ENCODE measurements at places on chromosomes 7 and 10.

- no peak for DNase-seq
Observed at GRCh38 chr7:117005449-117005848, 52.1 kb downstream of the ST7 start.

DNA sequence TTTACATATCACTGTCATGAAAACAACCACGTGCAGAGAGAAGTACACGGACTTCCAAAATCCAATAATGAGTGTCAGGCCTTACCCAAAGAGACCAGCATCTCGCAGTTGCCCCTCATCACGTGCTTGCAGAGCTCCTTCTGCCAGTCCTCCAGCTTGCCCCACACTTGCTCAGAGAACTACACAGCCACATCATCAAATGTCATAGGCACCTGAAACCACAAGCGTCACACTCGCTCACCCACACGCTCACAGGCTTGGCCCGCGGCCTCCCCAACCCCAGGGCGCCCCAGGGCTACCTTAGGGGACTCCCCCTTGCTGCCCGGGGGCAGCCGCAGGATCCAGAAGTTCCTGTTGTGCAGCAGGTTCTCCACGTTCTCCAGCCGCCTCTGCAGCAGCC, 123.4 kb upstream of the ZNF746 start:
- no peak for DNase-seq

- DNase-seq: no peak
Observed at GRCh38 chr10:8084799-8085198, 30.3 kb downstream of the GATA3 start.

- DNase-seq: no peak
Observed at GRCh38 chr10:17023386-17024298, 106.0 kb downstream of the CUBN start.

GRCh38 chr7:99616359-99617191, at the start of gene ZSCAN25:
Gene ZSCAN25 (plus strand): TSS chr7:99616946. CDS start chr7:99619607, 2,661 bp downstream.
- peak; percentile 77 for DNase-seq

- no peak for DNase-seq
Observed at GRCh38 chr10:128026615-128027300, 99.5 kb downstream of the MKI67 start.

DNA sequence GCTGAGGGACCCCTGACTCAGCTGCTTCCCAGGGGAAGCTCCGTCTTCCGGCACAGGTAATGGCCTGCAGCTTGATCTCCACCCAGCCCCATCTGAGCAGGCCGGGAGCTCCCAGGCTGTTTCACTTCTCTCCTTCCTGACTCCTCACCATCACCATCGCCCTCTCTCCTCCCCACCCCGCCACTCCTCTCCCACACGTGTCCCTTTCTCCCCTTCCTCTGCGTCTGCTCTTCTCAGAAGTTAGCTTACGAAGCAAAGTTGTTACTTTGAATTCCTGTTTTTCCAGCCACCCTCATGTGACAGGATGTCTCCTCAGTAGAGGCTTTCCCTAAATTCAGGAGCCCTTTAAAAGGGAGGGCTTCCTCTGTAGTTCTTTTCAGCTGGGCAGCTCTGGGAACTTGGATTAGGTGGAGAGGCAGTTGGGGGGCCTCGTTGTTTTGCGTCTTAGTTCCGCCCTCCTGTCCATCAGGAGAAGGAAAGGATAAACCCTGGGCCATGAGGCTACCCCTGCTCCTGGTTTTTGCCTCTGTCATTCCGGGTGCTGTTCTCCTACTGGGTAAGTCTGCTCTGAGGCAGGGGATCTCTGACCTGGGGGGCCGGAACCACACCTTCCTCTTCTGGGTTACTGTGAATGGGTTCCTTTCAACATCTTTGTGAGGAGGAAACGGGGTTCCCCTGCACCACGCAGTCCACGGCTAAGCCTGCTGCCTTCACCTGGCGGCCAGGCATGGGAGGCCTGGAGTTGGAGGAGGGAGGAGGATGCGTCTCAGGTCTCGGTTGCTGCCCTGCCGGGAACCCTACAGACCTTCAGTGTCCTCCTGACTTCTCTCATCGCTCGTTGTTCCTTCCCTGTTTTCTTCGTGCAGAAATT, at the start of gene MRC1:
Gene MRC1 (plus strand): TSS at position 378 of the 871 bp plus-strand sequence. CDS start 118 bp downstream, at position 496.
- no peak for DNase-seq

GRCh38 chr10:66291133-66291532, 634.7 kb upstream of the LRRTM3 start:
- DNase-seq: no peak

DNA sequence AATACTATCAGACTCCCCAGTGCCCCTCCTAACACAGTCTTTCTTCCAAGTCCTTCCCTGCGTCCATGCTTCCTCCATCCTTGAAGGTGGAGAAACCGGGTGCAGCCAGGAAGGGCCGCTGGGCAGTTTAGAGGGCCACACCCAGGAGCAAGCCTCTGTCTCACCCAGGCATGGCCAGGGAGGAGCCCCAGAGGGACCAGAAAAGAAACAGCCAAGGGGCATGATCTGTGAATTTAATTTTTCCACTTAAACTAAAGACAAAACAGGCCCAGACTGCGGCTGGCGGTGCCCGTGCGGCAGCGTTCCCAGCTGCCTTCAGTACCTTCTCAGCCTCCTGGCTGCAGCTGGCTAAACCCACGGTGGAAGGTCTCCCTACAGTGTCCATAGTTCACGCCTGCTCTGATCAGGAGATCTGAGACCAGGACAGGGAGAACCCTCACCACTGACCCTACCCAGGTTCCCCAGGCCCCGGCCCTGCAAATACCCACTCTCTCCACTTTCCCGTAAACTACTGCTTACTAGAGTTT, 12.9 kb downstream of the UNCX start:
- no peak for DNase-seq

All from NCI-H2107 (cell line).